Neural progenitor cell (in vitro differentiated cells): ENCODE measurements at places on chromosomes 3 and 15.

- DNase-seq, result no peak
- H3K36me3 ChIP-seq, result no peaks in the 10 kb centered on the region
- no peak overlapping the region for H3K4me3 ChIP-seq
Measured at GRCh38 chr3:52431459-52432223, 13.3 kb downstream of the SEMA3G start.

GRCh38 chr15:72306211-72306785 lies 13.7 kb downstream of the CELF6 start:
- no peaks in the 10 kb centered on the region for H3K4me1 ChIP-seq
- peaks cover 76% of the 10 kb centered on the region for H3K27me3 ChIP-seq
- H3K4me3 ChIP-seq, result no peak overlapping the region
- DNase-seq, result peak; percentile 76

- no peak overlapping the region for H3K27ac ChIP-seq
- H3K4me1 ChIP-seq, result peaks cover 13% of the 10 kb centered on the region
- no peaks in the 10 kb centered on the region for H3K27me3 ChIP-seq
- no peak for DNase-seq
- no peak overlapping the region for H3K4me3 ChIP-seq
- H3K36me3 ChIP-seq, result no peaks in the 10 kb centered on the region
Measured at GRCh38 chr3:10468613-10469354, 36.6 kb downstream of the ATP2B2 start.

- peaks cover 20% of the 10 kb centered on the region for H3K4me1 ChIP-seq
- H3K4me3 ChIP-seq, result peak overlapping the region; percentile 83
- peaks cover 71% of the 10 kb centered on the region for H3K27me3 ChIP-seq
- H3K27ac ChIP-seq, result no peak overlapping the region
Measured at GRCh38 chr3:165197481-165197800, 1.3 kb upstream of the SLITRK3 start.

GRCh38 chr15:77722759-77723460 lies 90.2 kb upstream of the LINGO1 start:
- H3K27ac ChIP-seq, result no peak overlapping the region
- no peaks in the 10 kb centered on the region for H3K27me3 ChIP-seq
- H3K4me3 ChIP-seq, result no peak overlapping the region
- H3K36me3 ChIP-seq, result no peaks in the 10 kb centered on the region
- DNase-seq, result no peak
- peaks cover 4% of the 10 kb centered on the region for H3K4me1 ChIP-seq

GRCh38 chr15:99741835-99742234 lies 8.6 kb upstream of the LYSMD4 start:
- H3K4me3 ChIP-seq, result no peak overlapping the region
- no peaks in the 10 kb centered on the region for H3K36me3 ChIP-seq
- no peaks in the 10 kb centered on the region for H3K4me1 ChIP-seq
- no peak overlapping the region for H3K27ac ChIP-seq

DNA sequence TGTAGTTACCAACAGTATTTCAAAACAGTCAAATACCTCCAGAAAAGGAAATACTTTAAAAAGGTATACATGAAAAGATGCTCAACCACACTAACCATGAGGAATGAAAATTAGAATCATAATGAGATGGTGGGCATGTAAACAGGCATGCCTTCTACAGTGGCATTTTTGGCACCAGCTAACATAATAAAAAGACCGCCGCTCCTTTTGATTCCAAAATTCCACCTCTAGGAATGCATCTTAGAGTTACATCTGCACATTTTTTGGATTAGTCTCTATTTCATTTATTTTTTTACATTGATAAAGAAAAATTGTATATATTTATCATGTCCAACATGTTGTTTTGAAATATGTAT lies 37.0 kb upstream of the SPTBN5 start:
- H3K36me3 ChIP-seq, result no peaks in the 10 kb centered on the region
- H3K4me1 ChIP-seq, result peaks cover 21% of the 10 kb centered on the region
- H3K4me3 ChIP-seq, result no peak overlapping the region

- H3K4me1 ChIP-seq, result peaks cover 12% of the 10 kb centered on the region
- H3K27ac ChIP-seq, result no peak overlapping the region
- DNase-seq, result no peak
- no peak overlapping the region for H3K4me3 ChIP-seq
- H3K36me3 ChIP-seq, result no peaks in the 10 kb centered on the region
Measured at GRCh38 chr3:124206225-124207055, 214.5 kb upstream of the ROPN1 start.

DNA sequence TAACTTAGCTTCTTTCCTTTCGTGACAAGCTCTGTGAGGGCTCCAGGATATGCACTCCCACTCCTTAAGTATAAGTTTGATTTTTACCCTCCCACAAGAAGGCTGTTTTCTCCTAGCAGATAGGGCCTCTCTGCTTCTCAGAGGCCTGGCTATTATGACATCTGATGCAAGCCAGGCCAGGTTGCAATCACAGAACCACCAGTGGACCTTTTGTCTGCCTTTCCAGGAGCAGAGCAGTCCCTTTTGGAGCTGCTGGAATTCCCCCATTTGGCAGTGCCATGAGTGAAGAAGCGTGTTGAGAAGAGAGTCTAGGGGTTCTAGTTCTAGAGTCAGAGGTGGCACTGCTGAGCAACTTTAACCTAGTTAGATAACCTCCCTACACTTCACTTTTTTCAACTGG lies 1004.3 kb upstream of the SEMA6D start:
- H3K36me3 ChIP-seq, result no peaks in the 10 kb centered on the region
- no peaks in the 10 kb centered on the region for H3K27me3 ChIP-seq
- no peak for DNase-seq
- H3K4me1 ChIP-seq, result no peaks in the 10 kb centered on the region
- H3K4me3 ChIP-seq, result no peak overlapping the region

GRCh38 chr15:28887339-28888174 lies 1.8 kb downstream of the APBA2 start:
- no peak for DNase-seq
- peaks cover 25% of the 10 kb centered on the region for H3K27me3 ChIP-seq
- H3K4me3 ChIP-seq, result peak overlapping the region; percentile 56
- no peak overlapping the region for H3K27ac ChIP-seq

GRCh38 chr3:126378341-126378751 lies 16.4 kb upstream of the CFAP100 start:
- H3K27me3 ChIP-seq, result no peaks in the 10 kb centered on the region
- no peak overlapping the region for H3K27ac ChIP-seq
- no peak overlapping the region for H3K4me3 ChIP-seq
- no peak for DNase-seq
- H3K36me3 ChIP-seq, result no peaks in the 10 kb centered on the region

DNA sequence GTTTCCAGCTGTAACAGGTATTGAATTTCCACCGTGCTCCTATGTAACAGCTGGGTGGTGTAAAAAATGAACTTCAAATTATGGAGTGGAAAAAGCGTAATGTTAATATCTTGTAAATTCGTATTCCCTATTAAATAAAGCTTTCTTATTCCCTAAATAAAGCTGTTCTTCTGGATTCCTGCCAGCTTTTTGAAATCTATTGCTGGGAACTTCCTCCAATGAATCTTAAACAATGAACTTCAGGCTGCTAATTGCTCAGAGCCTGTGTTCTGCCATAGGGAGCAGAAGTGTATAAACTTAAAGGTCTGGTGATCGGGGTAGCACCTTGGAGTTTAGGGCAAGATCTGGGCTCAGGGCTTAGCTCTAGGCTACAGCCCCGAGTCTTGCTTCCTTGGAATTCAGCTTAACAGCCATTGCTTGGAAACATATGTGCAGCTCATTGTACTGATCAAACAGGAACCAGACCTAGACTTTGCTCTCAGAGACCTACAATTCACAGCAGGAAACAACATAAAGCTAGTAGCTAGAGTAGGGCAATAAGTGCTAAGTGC lies 1.4 kb downstream of the ARL14 start:
- no peak for DNase-seq
- H3K4me1 ChIP-seq, result peaks cover 12% of the 10 kb centered on the region
- H3K4me3 ChIP-seq, result no peak overlapping the region
- no peaks in the 10 kb centered on the region for H3K36me3 ChIP-seq

DNA sequence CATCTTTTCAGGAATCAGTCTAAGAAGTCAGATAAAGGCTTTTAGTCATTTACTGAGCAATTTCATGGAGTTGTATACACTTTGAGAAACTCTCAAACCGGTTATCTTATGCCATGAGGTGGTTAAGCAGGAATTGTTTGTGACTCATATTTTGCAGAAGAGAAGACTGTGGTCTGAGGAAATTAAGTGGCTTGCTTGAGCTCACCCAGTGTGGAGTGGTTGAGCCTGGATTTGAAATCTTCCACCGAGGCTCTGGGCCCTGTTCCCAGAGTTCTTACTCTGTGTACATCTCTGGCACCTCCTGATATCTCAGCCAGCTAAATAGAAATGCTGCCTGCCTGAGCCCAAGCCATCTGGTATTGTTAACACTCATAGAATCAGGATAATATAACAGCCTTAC lies 37.8 kb upstream of the BCL6 start:
- H3K36me3 ChIP-seq, result no peaks in the 10 kb centered on the region
- no peak overlapping the region for H3K4me3 ChIP-seq
- no peak for DNase-seq
- H3K27ac ChIP-seq, result no peak overlapping the region
- H3K4me1 ChIP-seq, result peaks cover 10% of the 10 kb centered on the region

GRCh38 chr3:15845475-15845874 lies 47.7 kb upstream of the ANKRD28 start:
- no peak overlapping the region for H3K4me3 ChIP-seq
- no peak for DNase-seq
- no peaks in the 10 kb centered on the region for H3K36me3 ChIP-seq
- peaks cover 6% of the 10 kb centered on the region for H3K4me1 ChIP-seq
- no peaks in the 10 kb centered on the region for H3K27me3 ChIP-seq
- no peak overlapping the region for H3K27ac ChIP-seq

DNA sequence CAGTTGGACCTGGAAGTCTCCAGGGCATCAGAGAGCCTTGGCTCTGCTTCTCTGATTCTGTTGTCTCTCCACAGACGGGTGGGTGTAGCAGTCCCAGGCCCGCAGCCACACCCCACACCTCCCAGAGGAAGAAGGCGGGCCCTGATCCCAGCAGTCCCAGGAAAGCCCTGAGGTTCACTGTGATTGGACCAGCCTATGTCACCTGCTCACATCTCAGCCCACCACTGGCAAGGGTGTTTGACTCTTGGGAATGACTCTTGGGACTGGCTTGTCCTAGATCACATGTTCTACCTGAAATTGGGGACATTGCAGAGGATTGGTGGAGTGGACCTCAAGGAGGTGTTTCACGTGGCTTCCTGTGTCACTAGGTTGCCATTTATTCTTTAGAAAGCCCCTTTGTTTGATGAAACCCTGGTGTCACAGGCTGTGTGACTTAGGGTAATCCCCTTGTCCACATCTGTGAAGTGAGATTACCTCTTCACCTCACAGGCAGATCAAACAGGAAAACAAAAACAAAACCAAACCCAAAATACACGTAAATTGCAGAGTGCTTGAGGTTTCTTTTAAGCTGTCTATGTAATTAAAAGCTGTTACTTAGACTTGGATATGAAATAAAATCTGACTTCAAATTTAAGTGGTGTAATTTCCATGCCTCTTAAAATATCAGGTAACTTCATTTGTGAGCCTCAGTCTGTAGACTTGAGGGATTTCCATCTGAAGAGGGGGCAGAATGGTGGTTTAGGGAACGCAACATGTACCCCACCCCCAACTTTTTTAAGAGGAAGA lies 26.7 kb downstream of the FLNB start:
- peak; percentile 53 for DNase-seq
- no peaks in the 10 kb centered on the region for H3K36me3 ChIP-seq
- H3K27me3 ChIP-seq, result no peaks in the 10 kb centered on the region
- no peak overlapping the region for H3K27ac ChIP-seq
- H3K4me1 ChIP-seq, result peaks cover 29% of the 10 kb centered on the region

DNA sequence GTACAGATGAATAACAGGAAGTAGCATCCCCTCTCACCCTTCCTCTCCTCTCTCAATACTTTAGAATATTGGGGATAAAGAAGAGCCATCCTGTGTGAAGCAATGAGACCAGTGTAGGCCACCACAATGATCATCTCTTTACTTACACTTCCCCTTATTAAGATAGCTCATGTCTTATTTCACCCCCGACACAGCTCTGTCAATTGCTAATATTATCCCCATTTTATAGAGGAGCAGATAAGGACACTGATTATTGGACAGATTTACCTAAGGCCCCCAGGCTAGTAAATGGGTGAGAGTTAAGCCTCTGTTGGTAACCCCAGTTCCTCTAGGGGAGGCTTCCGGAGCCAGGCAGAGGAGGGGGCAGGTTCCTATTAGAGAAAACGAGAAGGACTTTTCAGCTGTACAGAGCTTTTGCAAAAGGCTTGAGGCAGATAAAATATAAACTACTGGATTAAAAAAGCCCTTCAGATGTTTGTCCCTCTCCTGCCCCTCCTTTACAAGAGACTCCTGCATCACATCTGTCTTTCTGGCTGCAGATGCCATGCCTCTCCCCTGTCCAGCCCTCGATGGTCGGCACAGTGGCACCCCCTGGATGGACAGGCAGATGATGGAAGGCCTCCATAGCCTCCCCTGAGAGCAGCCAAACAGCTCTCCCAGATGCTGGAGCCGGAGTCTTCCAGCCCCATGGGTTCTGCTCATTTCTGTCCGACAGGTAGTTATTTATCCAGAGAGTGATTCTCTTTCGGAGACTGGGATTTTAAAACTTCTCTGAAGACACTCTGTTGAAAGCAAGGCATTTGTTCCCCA lies 49.4 kb upstream of the LCTL start:
- peaks cover 12% of the 10 kb centered on the region for H3K4me1 ChIP-seq
- DNase-seq, result no peak
- no peaks in the 10 kb centered on the region for H3K27me3 ChIP-seq
- H3K36me3 ChIP-seq, result no peaks in the 10 kb centered on the region
- no peak overlapping the region for H3K27ac ChIP-seq

GRCh38 chr3:111768571-111769100 lies 90.4 kb upstream of the PHLDB2 start:
- H3K27me3 ChIP-seq, result no peaks in the 10 kb centered on the region
- no peak overlapping the region for H3K4me3 ChIP-seq
- H3K4me1 ChIP-seq, result no peaks in the 10 kb centered on the region
- no peaks in the 10 kb centered on the region for H3K36me3 ChIP-seq

DNA sequence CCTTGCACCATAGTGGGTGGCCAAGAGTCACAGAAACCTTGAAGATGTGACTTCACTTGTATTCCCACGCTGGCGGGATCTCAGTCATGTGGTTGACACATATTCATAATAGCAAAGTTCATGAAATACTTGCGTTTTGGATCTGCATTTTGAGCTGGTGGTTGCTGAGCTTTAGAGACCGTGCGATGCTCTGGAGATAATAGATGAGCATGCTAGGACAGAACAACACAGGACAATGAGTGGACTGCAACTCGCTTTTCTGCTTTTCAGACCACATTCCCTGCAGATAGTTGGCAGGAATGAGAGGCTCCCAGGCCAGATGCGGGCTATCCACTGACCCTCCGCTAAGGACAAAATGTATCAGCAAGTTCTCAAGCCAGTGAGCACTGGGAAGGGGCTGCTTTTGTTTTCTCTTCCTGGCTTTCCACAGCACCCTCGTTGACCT lies 13.8 kb upstream of the STARD5 start:
- no peaks in the 10 kb centered on the region for H3K36me3 ChIP-seq
- H3K27ac ChIP-seq, result no peak overlapping the region
- H3K27me3 ChIP-seq, result no peaks in the 10 kb centered on the region
- H3K4me3 ChIP-seq, result no peak overlapping the region
- no peak for DNase-seq

- no peak overlapping the region for H3K27ac ChIP-seq
- H3K4me1 ChIP-seq, result no peaks in the 10 kb centered on the region
- DNase-seq, result no peak
- no peak overlapping the region for H3K4me3 ChIP-seq
Measured at GRCh38 chr3:180306691-180307090, 270.0 kb upstream of the PEX5L start.
